ENCODE measurements at places on chromosomes 5 and 9.

DNA sequence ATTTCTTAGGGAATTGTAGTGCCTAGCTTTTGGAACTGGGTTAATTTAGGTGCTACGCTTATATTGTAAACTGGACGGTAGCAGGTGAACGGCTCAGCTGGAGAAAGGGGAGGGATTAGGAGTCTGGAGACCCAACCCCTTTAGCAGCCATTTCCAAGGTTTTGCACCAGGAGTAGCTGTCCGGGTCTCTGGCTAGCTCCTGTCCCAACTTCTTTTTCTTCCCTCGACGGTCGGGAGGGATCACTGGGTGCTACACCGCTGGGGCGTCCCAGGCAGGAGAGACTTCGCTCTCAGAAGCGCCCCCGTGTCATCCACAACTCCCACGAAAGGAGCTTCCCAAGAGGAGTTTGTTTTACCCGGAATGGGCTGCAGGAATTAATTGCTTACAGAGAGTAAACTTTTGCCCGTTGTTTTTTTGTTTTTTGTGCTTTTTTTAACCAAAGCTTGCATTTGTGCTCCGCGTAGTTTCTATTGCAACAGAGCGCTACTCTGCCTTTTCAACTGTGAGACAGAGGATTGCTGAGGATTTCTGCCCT, 1640.9 kb upstream of the C9orf72 start:
- no peak for DNase-seq

- DNase-seq, result no peak
Observed at GRCh38 chr5:111135946-111136345, 43.8 kb downstream of the WDR36 start.

- DNase-seq, result no peak
Observed at GRCh38 chr9:99607842-99608448, 213.7 kb upstream of the NR4A3 start.

- no peak for DNase-seq
Observed at GRCh38 chr5:116442095-116442534, 132.5 kb downstream of the SEMA6A start.

- DNase-seq, result no peak
Observed at GRCh38 chr5:151384106-151384505, 36.7 kb upstream of the SLC36A2 start.
